ENCODE measurements at places on chromosomes 3 and 15. TPM values are rescaled to one million over a fixed set of nuclear protein-coding genes. Genes with fewer than 3 reads are reported as not detected.

CCDC13 gene
- 5.3 TPM for total RNA-seq

LRRN1 gene
- 1.4 TPM for total RNA-seq

DLEC1 gene
- 3.3 TPM for total RNA-seq

MAP3K13 gene
- total RNA-seq, result 44.1 TPM

DUOX2 gene
- total RNA-seq, result 0.28 TPM

PLS1 gene
- total RNA-seq, result 51.4 TPM

DNA sequence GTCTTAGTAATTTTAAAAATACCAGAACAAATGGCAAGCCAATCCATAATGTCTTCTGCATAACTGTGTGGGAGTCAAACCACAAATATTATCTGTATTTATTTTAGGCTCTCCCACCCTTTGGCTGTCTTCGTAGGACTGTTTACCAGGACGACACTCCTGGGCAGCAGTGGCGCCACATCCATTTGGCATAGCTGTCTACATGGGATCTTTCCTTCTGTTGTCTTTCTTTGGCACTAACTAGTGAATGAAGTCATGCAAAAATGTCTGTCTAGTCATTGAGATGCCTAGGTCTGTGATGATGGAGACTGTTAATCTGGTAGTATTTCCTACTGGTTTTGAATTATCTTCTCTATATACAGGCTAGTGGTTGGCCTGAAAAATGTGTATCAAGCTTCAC lies 54.0 kb upstream of the CHMP2B start:
- no peak for DNase-seq

GRCh38 chr3:96236522-96236921 lies 577.9 kb upstream of the EPHA6 start:
- DNase-seq, result no peak

DNA sequence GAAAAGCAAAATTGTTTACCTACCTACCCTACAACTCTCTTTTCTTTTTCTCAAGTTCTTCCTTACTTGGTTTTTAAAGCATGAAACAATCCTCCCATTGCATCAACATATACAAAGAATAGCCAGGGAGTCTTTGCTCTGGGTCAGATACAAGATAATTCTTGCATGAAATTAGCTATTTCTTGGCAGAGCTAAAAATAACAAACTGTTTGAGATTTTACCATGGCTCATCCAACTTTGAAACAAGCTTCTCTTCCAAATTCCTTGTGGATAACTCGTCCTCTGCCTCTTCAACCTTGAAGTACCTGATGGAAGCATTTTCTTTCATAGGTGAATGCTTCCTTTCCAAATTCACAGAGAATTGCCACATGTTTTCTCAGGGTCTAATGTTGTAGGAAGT lies 9.2 kb upstream of the CBLB start:
- DNase-seq, result no peak

DNA sequence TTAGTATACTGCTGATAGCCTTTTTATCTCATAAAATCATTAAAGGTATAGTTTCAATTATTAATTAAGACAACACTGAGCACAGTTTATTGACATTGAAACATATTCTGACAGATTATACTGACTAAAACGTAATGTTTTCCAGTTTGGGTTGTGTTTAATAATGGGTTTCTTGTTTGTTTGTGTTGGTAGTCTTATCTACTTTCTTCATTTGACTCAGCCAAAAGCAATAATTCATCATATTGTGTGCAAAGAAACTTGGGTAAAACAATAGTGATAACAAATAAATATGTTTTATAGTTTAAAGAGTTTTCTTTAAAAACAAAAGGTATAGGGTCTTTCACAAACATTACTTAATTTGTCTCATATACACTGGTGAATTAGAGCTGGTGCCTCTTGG lies 629.2 kb upstream of the AGTR1 start:
- DNase-seq, result no peak

DNA sequence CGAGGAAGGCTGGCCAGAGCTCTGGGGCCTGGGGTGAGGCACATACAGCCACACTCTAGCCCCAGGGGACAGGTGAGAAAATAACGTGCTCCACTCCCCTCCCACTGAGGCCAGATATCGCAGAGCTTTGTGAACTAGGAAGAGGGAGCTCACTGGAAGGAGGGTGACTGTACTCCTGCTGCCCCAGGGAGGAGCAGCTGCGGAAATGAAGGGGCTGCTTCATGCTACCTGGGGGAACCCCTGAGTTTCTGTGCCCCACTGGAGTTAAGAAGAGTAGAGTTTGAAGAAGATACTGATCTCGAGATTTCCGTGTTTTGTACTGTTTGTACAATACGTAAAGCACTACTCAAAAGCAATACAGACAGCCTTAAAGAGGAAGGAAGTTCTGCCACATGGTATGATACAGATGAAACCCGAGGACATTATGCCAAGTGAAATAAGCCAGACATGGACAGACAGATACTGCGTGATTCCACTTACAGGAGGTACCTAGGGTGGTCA lies 44.6 kb downstream of the CMTM6 start:
- no peak for DNase-seq

GRCh38 chr3:355622-356021 lies 159.1 kb downstream of the CHL1 start:
- DNase-seq, result no peak

DNA sequence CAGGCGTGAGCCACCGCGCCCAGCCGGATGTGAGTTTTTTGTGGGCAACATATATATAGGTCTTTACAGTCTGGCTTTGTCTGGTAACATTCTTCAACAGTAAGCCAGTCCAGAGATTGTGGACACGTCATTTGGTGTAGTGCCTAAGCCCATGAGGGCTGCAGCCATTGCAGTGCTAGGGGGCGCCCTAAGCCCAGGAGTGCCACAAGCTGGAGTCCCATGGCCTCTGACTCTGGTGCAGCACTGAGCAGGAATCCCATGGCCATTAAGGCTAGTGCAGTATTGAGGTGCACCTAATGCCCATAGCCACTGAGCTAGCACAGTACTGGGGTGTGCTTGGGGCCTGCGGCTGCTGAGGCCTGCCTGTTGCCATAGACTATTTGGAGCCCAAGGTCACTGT lies 136.4 kb upstream of the NDN start:
- no peak for DNase-seq

- no peak for DNase-seq
Observed at GRCh38 chr3:130975251-130975650, 51.4 kb downstream of the ASTE1 start.

DNA sequence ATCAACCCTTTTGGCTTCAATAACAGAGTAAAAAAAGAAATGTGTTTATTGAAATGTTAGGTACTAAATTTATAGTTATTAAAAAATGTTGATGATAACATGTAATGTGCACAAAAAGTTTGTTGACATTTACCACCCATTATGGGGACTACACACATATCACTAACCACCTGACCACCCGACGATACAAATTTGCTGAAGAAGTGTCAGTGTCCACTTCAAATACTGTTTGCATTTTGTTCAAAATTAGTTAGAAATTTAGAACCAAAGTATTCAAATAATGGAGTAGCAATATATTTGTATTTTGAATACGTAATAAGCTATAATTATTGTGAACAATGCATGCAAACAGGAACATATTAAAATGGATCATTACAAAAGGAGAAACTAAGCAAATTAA lies 54.4 kb downstream of the KCNH8 start:
- DNase-seq, result no peak

DNA sequence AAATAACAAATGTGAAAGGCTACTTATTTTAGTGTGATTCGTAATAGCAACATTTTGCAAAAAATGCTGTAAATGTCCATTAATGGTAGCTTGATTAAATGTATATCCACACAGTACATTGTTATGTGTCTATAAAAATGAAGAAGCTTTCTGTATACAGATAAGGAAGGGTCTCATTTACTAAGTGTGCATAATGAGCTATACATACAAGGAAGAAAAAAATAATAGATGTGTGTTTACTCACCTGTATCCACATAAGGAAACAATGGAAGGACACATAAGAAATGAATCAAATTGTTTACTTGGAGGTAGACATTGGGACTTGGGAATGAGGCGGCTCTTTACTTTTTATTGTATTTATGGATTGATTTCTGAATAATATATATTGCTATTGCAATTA lies 34.9 kb downstream of the MED12L start:
- no peak for DNase-seq

- DNase-seq, result no peak
Observed at GRCh38 chr3:54960701-54961100, 32.8 kb upstream of the LRTM1 start.

DNA sequence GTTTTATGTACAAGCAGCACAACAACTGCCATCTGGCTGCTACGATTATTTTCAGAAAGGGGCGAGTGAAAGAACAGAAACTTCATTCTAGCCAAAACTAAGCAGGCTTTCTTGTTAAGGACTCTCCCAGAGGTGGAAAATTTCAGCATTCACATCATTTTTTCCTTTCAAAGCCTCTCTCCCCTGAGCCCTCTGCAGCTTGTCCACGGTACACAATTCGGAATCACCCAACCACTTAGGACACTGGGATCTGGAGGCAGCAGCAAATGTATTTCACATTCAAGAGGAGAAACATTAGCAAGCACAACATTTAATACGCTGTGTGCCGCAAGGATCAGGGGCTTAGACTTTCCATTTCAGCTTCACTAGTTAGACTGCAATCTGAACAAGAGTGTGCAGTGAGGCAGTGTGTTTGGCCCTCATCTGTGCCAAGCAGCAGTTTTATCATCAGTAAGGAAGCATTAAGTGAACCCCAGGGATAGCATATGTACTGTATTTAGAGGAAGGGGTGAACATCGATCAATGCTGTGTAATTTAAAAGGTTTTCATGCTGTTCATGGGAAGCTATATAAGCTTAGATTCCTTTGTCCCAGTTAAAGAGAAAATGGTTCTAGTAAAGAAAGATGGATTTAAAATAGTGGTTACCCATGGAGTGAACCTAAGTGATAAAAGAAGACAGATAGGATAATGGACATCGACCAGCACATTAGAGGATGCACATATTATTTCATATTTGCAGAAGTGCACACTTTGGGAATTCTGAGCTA lies 504.9 kb downstream of the TBL1XR1 start:
- no peak for DNase-seq

DNA sequence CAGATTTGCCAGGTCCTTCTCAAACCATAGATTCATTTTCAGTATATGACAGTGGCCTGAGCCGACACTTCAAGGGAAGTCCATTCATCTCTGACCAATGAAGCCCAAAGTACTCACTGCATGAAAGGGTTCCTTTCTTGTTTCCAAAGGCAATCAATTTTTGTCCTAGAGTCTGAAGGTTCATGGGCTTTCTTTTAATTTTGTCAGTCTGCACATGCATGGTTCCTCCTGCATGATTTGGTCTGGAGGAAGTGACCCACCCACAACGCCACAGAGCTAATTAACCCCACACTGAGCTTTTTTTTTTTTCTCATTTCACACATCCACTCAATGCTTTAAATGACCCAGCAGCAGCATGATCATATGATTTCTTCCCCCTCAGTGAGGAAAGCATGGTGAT lies 216.4 kb downstream of the TIGIT start:
- no peak for DNase-seq

GRCh38 chr15:66714543-66714981 lies 12.5 kb downstream of the SMAD6 start:
- no peak for DNase-seq

GRCh38 chr3:15309662-15310335 lies 22.6 kb downstream of the SH3BP5 start:
- no peak for DNase-seq

DNA sequence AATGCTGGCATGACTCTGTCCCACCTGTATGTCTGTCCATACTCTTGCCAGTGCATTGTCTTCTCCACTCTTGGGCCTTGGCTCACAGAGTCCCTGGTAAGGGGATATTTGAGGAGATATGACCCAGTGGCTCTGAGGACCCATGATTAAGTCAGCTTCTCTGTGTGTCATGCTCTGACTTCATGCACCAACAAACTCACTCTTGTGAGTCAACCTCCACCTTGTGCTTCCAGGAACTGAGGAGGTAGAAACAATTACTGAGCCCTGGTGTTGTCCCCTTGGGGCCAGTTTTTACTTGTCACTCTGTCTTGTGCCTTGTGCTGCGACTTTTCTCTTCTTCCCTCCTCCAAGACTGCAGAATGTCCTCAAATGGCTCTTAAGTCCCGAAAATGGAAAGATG lies 127.1 kb downstream of the ABHD5 start:
- no peak for DNase-seq

DNA sequence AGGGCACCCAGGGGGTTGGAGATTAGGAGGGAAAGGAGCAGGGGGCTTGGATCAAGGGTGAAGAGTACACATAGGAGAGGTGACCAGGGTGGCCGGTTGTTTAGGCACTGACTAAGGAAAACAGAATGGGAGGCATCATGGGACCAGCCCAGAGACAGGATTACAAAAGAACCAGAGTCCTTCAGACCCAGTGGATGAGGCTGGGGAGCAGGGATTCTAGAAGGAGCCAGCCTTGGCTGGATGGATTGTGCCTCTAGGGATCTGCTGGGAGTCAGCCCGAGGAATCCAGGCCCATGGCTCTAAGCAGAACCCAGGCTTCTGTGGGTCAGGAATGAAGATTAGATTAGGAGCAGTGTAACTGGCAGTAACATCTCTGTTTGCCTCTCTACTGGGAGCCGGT lies 98.6 kb downstream of the ARNT2 start:
- no peak for DNase-seq

- no peak for DNase-seq
Observed at GRCh38 chr3:187639927-187640568, 30.1 kb downstream of the SST start.

- no peak for DNase-seq
Observed at GRCh38 chr15:34841262-34841725, 45.9 kb upstream of the ACTC1 start.

GRCh38 chr3:196688349-196688748 lies 23.7 kb downstream of the CEP19 start:
- no peak for DNase-seq

- no peak for DNase-seq
Observed at GRCh38 chr3:87351937-87352336, 75.6 kb upstream of the POU1F1 start.

DNA sequence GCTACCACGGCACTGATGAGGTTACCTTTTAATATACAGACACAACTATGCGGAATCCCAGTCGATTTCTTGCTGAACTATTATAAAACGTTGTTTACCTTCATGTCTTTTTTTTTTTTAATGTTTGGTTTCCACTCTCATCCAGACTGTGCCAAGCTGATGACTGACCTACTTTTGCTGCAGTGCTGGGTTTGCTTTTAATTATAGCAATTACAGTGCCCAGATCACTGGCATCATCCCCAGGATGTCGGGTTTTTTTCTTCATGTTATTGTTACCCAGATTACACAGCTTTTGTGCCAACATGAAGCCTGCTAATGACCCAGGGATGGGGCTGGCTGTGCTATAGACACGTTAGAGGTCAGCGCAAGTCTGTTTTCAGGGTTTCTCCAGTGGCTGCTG lies 294.0 kb upstream of the ATP10A start:
- DNase-seq, result no peak

- no peak for DNase-seq
Observed at GRCh38 chr15:69813881-69814280, 283.8 kb downstream of the TLE3 start.
